Activated CD4-positive, alpha-beta T cell treated with anti-CD3 and anti-CD28 coated beads, Interleukin-2, amount 10 ng/mL, durations not matched to agents 7 days and 5 days (primary cell): ENCODE measurements at places on chromosomes 2 and 18.
A peak's percentile ranks its signal among the peaks of the same experiment; 100 is the strongest.

- DNase-seq: no peak
These were observed 349.1 kb upstream of the ACVR2A start for GRCh38 chr2:147495734-147496133.

DNA sequence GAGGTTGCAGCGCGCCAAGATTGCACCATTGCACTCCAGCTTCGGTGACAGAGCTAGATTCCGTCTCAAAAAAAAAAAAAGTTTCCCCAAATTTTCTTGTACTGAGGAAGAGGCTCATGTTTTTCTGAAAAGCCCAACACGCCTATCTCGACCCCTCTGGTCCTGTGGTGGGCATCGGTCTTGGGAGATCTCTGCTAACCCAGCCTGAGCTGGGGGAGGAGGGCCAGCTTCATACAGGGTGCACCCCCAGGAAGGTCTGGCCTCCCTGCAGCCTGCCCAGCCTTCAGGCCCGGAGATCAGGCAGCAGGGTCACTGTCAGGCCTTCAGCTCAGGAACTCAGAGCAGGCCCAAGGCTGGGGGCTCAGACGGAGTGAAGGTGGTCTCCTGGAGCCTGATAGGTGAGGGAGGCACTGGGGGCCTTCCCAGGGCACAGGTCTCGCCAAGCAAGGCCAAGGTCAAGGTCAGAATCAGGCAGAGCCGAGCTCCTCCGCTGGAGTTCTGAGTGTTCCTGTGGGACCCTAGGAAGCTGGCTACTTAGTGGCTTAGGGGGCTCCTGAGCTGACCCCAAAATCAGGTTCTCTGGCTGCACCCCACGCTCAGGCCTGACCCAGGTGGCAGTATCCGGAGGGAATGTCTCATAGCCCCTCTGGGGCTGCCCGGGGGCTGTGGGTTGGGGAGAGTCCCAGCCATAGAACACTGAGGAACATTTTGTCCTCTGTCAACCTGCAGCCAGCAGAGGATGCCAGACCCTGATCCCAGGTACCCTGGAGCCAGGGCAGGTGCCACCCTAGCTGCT is 37.9 kb upstream of the SMAD7 start:
- no peak for DNase-seq

GRCh38 chr18:26327062-26327461 is 100.8 kb downstream of the TAF4B start:
- no peak for DNase-seq

DNA sequence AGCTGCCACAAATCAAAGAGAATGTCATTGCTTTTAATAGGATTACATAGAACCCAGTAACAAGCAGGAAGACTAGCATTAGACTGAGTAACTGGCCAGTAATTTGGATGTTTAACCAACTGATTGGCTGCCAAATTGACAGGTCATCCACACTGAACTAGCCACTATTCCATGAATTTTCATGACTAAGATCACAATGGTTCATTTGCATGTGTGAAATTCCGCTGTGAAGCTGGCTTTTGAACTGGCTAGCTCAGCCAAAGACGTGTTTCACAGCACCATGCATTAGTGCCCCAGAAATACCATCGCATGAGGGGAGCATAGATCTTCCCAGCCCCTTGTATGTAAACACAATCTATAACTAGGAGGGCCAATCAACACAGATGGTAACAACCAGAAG is 649.8 kb downstream of the ARHGAP15 start:
- no peak for DNase-seq

- no peak for DNase-seq
These were observed 158.8 kb downstream of the RIF1 start for GRCh38 chr2:151568501-151568900.

GRCh38 chr2:46337208-46337994 is 40.2 kb downstream of the EPAS1 start:
- DNase-seq: peak; percentile 15

- no peak for DNase-seq
These were observed 49.7 kb downstream of the SH3YL1 start for GRCh38 chr2:213932-214693.

- DNase-seq: no peak
These were observed 108.8 kb downstream of the NCK2 start for GRCh38 chr2:105853354-105854088.

DNA sequence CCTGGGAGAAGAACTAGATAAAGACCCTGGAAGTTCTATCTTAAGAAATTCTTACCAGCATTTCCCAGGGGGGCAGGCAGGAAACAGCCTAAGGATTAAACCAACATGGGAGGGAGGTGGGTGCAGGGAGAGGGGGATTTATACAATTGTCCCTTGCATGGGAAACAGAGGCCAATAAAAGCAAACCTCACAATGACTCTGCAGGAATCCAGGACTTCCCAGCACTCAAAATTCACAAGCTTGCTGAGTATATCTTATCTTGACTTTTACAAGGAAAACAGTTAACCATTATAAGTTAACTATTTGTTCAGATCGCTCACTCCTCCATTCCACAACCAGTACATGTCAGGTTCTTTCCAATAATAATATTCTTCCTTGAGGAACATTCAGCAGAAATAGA is 241.3 kb downstream of the MREG start:
- DNase-seq: no peak

DNA sequence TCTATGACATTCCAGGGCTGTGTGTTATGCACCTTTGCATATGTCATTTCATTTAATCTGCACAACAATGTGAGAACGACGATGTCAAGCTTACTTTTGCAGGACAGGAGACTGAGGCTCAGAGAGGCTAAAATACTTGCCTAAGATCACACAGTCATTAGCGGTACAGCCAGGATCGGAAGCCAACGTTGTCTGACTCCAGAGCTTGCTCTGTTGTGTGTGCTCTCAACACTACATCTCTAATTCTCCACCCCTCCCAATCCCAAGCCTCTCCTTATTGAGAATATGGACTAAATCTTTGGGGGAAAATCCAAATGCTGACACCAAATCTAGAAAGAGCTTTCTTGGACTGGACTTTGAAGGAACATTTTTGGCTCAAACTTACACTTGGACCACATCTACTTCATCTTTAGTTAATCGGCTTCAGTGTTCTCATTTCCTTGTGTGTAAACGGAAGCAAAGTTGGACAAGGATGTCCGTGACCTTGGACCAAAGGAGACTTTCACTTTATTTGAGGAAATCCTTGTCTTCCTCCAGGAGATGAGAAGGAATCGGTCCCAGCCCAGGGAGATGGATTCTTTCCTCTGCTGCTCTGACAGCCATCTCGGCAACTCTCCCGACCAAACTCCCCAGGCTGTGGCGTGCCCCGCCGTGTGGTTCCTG is 242.4 kb downstream of the LPIN1 start:
- no peak for DNase-seq

DNA sequence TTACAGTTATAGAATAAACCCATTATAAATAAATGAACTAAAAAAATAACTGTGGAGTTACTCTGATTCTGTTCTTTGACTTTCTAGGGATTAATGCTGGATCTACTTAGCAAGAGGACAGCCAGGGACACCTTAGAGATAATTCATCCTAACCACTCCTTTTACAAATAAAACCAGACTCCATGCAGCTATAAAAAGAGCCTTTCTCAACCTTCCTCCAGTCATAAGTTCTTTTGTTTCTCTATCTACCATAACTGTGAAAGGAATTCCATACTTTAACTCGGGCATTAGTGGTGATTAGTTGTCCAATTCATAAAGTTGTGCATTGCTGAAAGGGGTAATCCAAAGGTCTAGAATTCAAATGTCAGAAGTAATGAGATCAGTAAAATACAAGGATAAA is 682.4 kb downstream of the DPP10 start:
- DNase-seq: no peak

GRCh38 chr2:120760446-120761135 is 24.9 kb downstream of the GLI2 start:
- DNase-seq: no peak

DNA sequence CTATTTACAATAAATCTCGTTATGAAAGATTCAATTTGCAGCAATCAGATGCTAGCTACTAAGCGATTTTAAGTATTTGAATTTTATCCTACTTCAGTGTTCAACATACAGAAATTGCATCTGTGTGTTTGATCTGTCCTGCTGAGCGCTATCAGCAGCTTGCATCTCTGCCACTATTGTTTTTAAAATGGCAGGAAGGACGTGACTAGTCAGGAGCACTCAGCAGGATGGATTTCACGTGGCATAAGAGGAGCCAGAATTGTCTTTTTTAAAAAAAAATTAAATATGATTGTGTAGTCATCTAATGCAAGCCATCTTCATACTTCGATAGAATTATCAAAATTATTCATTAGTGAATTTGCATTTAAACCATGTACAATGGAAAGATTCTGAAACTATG is 2.8 kb upstream of the KLHL14 start:
- DNase-seq: no peak

- peak; percentile 69 for DNase-seq
These were observed 81.1 kb downstream of the RTP5 start for GRCh38 chr2:241950413-241951315.

DNA sequence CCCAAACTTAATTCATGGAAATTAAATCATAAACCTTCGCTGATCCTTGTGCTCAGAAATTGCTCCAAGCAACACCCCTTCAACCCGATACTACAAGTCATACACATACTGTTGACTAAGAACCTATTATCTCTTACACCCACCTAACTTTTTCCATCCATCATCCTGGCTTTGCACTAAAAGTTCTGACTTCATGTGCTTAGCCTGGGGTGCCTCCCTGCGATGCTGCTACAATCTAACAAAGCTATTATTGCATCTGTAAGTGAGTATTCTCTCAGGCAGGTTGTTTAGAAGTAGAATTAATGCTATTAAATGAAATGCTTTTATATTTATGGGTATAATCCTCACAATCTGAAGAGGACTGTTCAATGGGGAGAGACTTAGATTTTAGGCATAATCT is 619.8 kb downstream of the CCDC85A start:
- DNase-seq: no peak

DNA sequence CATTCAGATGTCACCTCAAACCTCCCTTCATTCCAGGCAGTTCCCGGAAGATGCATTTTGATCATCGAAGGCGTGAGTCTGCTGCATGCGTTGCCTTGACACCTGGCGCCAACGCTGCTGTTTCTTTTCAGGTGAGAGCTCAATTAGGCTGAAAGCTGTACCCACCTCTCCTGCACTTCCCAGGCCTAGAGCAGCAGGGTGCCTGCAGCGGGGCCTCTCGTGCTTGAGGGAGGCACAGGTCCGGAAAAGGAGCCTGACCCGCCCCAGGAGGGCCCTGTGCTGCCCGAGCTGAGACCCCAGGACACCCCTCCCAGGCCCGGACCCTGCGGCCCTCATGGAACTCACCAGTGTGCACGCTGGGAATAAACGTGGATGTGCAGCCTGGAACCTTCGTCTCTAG is 31.4 kb upstream of the KCNG2 start:
- no peak for DNase-seq

DNA sequence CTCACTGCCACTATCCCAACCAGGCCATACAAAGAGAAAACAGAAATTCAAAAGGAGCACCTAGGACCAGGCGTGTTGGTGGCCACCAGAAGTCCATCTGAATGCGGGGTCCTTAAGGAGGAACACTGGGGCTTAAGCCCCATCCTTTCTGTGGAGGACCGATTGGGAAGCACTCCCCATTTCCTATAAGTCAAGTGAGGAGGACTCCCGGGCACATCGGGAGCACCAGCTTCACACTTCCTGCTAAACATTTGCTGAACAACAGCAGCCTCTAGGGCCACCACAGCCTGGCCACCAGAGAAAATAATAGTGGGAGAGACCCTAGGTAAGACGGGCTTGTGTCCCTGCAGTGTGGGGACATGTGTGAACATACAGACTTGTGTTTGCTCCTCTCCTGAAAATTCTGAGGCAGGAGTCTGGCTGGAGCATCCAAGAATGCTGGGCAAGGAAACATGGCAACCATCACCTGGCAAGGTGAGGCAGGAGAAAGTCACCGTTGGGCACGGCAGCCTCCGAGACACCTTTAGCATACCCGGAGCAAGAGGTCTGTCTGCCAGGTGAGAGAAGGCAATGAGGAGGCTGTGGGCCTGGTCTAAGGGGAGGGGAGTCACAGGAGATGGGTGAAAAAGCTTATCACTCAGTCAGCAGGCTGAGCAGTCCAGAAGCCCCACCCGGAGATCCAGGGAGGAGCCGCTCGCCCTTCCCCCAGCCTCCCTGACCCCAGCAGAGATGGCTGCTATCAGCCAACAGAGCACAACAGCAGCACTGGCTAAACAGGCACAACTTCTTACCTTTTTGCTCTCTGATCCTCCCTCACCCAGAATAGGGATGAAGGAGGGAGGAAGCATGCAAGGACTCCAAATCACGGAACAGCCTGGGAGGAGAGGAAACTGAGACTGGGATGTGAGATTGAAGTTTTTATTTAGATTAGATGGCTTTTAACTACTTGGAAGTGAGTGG is 282.3 kb downstream of the EIPR1 start:
- no peak for DNase-seq

DNA sequence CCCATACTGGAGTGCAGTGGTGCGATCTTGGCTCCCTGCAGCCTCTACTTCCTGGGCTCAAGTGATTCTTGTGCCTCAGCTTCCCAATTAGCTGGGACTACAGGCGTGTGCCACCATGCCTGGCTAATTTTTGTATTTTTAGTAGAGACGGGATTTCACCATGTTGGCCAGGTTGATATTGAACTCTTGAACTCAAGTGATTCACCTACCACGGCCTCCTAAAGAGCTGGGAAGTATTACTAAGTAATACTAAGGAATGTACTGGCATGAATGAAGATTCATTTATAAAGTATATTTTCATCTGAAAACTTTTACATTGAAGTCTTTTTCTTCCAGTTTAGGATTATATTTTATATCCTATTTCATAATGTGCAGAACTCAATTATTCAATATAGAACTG is 38.1 kb downstream of the NUP35 start:
- DNase-seq: no peak

GRCh38 chr2:170002096-170002495 is 174.8 kb downstream of the UBR3 start:
- no peak for DNase-seq

- no peak for DNase-seq
These were observed 16.6 kb upstream of the E2F6 start for GRCh38 chr2:11482473-11483035.

- DNase-seq: no peak
These were observed 50.8 kb upstream of the FANCL start for GRCh38 chr2:58291726-58292438.

GRCh38 chr2:236415684-236416444 is 151.7 kb upstream of the ASB18 start:
- no peak for DNase-seq

DNA sequence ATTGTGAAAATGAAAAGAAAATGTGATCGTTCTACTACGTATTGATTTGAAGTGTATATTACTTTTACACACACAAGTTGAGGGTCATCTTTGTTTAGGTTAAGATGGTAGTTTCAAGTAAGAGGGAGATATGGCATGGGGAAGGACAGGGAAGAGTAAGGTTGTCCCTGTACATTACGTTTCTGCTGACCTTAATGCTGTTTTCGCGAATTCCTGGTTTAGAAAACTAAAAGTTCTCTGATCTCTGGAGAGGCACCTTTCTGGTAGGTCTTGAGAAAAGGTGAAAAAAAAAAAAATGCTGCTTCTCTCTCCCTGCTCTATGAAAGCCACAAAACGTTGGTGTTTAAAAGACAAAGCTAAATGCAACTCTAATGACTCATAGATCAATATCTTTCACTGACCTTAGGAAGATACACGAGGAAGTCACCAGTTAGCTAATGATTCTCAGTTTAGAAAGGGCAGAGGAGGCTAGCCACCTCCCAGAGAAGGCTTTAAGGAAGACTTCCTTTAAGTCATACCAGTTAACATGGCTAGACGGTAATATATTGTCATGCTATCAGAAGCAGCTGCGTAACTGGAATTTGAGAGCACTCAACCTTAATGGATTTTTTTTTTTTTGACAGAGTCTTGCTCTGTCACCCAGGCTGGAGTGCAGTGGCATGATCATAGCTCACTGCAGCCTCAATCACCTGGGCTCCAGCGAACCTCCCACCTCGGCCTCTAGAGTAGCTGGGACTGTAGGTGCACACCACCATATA is 13.2 kb downstream of the TXNDC2 start:
- no peak for DNase-seq
